ENCODE measurements at places on chromosomes 4 and X.

GRCh38 chr4:65924843-65925242 lies 254.6 kb upstream of the EPHA5 start:
- DNase-seq = no peak

DNA sequence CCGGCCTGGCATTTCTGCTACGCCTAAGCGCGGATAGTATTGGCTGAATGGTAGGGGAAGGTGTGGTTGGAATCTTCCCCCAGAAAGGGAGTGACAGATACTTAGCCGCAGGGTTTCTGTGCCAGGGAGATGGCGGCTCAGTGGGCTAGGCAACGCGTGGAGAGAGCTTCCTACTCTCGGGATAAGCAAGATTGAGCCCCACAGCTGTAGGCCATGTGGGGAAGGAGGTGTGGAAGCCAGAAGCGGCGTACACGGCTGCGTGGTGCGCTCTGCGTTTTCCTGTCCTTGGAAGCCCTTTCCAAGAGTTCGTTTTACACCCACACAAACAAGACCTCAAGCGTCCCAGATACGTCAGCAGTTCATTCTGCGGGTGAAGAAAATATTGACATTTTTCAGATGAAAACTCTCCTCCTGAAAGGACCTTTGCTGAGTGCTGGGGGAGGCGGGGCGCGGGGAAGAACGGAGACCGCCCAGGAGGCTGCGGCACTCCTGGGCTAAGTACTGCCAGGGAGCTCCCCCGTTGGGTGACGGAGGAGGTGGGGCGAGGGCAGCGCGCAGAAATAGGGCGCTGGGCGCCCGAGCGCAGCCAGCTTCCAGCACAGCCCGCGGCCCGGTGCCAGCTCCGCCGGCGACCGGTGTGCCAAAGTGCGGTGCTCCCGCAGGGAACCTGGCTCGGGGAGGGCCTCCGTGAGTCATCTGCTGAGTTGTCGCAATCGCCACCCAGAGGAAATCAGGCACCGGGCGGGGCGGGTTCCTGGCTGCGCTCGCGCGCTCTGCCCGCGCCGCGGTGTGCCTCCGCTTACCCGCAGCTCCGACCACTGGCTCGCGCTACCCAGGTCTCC lies at the start of gene GPAT3:
TSS of gene GPAT3 (plus strand) at position 589 of the 842 bp plus-strand sequence. CDS start 515 bp downstream, outside the sequence.
- peak; percentile 44 for DNase-seq

- DNase-seq = no peak
Observed at GRCh38 chr4:138961129-138961528, 54.5 kb upstream of the NOCT start.

- DNase-seq = no peak
Observed at GRCh38 chr4:15535599-15535998, 65.9 kb downstream of the CC2D2A start.

- DNase-seq = no peak
Observed at GRCh38 chr4:169279108-169279507, 8.4 kb upstream of the SH3RF1 start.

GRCh38 chrX:45868425-45868824 lies 667.7 kb upstream of the DIPK2B start:
- no peak for DNase-seq

GRCh38 chr4:26907731-26908599 lies 47.3 kb downstream of the STIM2 start:
- no peak for DNase-seq

DNA sequence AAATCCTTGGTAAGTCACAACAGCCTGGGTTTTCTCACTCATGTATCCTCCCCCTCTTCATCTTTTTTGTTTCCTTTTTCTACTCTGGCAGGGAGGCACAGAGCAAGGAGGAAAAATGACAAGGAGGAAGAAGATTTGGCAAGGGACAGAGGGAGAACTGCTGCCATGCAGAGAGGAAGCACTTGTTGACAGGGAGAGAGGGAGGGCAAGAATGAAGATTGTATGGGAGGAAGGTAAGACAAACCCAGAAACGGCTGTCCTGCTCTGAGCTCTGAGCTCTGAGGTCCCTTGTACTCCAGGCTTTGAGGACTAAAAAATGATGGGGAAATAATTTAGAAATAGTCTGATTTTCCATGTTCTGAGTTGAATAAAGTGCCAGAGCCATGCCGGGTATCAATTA lies 123.9 kb downstream of the DCHS2 start:
- no peak for DNase-seq

- no peak for DNase-seq
Observed at GRCh38 chr4:171473155-171473554, 340.0 kb upstream of the GALNTL6 start.

DNA sequence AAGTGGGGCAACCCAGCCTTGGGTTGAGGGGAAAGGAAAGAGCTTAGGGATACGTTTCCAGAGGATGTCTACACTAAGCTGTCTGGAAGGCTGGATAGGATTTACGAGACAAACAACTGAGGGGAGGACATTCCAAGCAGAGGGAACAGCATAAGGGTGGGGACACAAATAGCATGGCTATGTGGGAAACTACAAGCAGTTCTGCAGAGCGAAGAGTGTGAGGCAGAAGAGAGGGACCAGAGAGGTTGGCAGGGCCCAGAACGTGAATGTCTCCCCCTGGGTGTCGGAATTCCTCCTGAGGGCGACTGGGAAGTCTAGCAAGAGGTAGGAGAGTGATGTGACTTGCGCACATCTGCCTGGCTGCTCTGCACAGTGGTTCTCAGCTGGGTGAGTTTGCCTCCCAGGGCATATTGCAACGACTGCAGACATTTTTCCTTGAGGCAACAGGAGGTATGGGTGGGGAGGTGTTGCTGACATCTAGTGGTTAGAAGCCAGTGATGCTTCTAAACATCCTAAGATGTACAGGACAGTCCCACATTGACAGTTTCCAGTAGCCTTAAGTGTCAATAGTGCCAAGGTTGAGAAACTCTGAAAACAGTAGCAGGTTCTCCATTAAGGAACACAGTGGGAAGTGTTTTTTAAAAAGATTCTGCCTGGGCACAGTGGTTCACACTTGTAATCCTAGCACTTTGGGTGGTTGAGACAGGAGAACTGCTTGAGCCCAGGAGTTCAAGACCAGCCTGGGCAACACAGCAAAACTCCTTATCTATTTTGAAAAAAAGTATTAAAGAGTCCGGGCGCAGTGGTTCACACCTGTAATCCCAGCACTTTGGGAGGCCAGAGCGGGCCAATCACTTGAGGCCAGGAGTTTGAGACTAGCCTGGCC lies 9.2 kb downstream of the NDUFA1 start:
- no peak for DNase-seq

DNA sequence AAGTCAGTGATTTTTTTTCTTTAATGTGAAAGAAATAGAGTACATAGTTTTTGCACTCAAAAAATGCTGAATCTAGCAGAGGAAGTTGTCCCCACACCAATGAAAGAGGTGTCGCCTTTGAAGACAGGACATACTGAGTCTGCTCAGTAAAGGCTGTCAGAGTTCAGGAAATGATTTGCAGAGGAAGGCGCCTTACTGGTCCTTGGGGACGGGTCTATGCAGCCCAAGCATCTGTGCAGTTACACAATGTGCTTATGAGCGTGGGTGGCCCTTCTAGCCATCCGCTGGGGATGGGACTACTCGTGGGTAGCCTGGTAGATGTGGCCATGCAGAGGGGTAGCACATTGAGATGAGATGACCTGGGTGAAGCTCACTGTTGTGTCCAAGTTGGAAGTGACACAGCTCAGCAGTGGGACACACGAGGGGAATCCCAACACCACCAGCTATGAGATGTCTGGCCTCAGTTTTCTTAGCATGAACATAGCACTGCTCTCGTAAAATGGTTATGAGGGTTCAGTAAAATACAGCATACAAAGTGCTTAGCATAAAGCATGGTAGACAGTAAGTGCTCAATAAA lies 116.5 kb upstream of the RBPJ start:
- DNase-seq = no peak

DNA sequence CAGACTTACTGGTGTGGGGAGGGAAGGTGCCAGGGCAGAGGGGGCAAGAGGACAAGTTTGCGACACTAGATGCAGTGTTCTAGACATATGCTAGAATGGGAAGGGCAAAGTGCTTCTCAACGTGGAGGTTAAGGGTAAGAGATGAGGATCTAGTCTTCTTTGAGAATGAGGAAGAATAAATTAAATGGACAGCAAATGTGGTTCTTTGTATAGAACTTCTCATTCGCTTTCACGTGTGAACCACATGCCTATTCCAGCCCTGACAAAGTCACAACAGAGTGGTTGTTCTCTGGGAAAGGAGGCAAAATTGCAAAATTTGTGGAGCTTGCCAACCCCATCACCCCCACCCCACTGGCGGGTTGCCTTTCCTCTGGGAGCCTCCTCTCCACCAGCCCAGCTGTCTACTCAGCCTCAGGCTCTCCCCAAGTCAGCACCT lies 1.5 kb upstream of the ANXA5 start:
- no peak for DNase-seq

- no peak for DNase-seq
Observed at GRCh38 chrX:109873983-109874382, 128.9 kb upstream of the TMEM164 start.

DNA sequence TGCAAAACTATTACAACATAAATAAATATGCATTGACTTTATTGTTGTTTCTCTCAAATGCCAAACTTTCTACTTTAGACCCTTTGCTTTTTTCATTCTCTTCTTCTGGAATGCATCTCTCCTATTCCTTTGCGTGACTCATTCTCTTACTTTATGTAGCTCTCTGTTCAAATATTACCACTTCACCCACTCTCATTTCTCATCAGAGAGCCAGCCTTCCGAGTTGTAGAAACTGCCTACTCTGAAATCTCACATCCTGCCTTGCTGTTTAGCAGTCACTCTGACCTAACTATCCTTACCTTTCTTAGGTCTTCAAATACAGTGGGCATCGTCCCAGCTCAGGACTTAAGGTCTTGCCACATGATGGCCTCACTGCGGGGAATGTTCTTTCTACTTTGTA lies 143.5 kb downstream of the GALNTL6 start:
- no peak for DNase-seq

- DNase-seq = no peak
Observed at GRCh38 chr4:86521373-86521969, 72.6 kb upstream of the PTPN13 start.

DNA sequence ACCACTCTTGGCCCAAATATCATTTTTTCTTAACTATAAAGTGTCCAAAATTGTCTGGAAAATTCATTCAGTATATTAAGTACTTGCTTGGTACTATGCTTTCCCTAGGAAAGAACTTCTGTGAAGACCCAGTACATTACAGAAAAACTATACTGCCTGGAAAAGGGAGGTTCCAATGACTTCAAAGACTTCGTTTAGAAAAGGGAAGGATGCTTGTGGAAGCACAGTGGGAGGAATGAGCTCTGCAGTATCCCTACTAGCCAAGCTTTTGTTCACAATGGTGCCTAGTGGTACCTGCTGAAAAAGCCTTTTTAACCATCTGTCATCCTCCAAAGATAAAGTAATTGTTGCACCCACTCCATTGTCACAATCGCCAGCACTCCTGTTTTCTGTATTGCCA lies 7.2 kb downstream of the TEC start:
- DNase-seq = no peak

- DNase-seq = no peak
Observed at GRCh38 chr4:114217150-114217817, 237.8 kb upstream of the ARSJ start.

GRCh38 chr4:17276776-17277175 lies 235.1 kb downstream of the QDPR start:
- no peak for DNase-seq

- DNase-seq = no peak
Observed at GRCh38 chr4:169254546-169254983, 16.2 kb downstream of the SH3RF1 start.

- DNase-seq = no peak
Observed at GRCh38 chr4:77176640-77177039, 19.6 kb downstream of the CCNG2 start.

- DNase-seq = no peak
Observed at GRCh38 chr4:169854090-169854489, 96.3 kb upstream of the HPF1 start.

DNA sequence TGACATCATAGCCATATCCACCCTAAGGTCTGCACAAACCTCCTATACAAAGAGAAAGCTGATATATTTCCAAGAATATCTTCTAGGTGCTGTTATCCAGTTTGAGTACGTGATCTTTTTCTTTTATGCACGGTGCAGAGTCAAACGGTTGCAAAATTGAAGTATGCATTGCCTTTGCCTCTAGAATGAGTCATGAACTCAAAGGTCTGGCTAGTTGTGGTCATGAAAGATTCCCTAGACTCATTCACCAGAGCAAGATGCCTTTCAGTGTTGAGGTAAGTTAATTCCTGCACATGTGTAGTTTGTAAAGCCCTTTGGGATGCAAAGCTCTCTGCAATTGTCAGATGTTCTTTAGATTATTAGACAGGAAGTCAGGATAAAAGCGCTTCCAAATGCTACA lies 704.4 kb downstream of the PCDH19 start:
- no peak for DNase-seq

- peak; percentile 6 for DNase-seq
Observed at GRCh38 chrX:6738518-6739470, 203.9 kb upstream of the VCX3A start.

DNA sequence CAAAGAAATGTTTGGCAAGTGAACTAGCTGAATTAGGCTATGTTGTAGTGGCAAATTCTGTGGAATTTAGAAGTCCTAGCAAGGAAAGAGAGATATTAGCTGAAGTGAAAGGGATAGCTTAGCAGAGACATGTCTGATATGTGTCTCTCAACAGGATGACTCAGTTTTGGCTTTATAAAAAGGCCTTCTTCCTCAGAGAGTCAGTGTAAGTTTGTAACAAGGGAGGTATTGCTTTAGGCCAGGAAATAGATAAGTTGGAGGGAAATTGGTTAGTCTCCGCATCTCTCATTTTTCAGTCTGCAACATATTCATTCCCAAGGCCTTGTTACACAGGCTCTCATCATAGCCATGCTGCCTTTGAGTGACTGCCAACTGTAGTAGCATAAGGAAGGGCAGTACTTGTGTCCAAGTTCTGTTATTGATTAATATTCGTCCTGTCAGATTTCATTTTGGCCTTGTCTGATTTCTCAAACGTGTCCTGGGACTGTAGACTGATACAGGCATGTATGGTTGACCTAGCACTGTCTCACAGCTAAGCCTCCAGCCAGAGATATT lies 4.0 kb downstream of the TMEM164 start:
- no peak for DNase-seq

GRCh38 chr4:98994474-98995182 lies 893 bp upstream of the METAP1 start:
- DNase-seq = peak; percentile 4

DNA sequence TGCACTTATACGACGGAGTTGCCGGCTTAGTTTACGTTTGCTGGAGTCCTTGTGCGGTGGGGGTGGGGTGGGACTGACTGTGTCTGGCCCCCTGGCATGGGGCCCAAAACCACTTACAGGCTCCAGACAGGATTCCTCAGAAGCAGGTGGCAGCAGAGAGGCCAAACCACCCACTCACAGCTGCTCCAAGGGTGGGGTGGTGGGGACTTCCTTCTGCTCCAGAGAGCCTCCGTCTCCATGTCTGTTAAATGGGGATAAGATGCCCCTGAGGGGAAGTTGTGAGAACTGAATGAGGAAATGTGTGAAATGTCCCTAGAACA lies 36.7 kb downstream of the PSAPL1 start:
- DNase-seq = no peak

GRCh38 chr4:2298532-2298991 lies 36.7 kb upstream of the MXD4 start:
- no peak for DNase-seq

- no peak for DNase-seq
Observed at GRCh38 chr4:6917461-6918271, 8.0 kb downstream of the TBC1D14 start.

Measured in GM19239 (cell line).